Suprapubic skin (tissue), 4 donors: ENCODE measurements at places on chromosomes 7 and 10. TPM values are rescaled to one million over a fixed set of nuclear protein-coding genes. Genes with fewer than 3 reads are reported as not detected.
A peak's percentile ranks its signal among the peaks of the same experiment; 100 is the strongest.

GRCh38 chr10:3287572-3288445 lies 115.2 kb upstream of the PITRM1 start:
- no peak for DNase-seq

- DNase-seq = no peak
These were observed 579.3 kb downstream of the SH2D4B start for GRCh38 chr10:81116990-81117389.

The LIPJ gene
- 0.15 TPM for total RNA-seq

GRCh38 chr10:118542745-118543144 lies 52.7 kb downstream of the PRLHR start:
- DNase-seq = no peak

GRCh38 chr7:34652809-34653208 lies 5.2 kb upstream of the NPSR1 start:
- DNase-seq = no peak

DNA sequence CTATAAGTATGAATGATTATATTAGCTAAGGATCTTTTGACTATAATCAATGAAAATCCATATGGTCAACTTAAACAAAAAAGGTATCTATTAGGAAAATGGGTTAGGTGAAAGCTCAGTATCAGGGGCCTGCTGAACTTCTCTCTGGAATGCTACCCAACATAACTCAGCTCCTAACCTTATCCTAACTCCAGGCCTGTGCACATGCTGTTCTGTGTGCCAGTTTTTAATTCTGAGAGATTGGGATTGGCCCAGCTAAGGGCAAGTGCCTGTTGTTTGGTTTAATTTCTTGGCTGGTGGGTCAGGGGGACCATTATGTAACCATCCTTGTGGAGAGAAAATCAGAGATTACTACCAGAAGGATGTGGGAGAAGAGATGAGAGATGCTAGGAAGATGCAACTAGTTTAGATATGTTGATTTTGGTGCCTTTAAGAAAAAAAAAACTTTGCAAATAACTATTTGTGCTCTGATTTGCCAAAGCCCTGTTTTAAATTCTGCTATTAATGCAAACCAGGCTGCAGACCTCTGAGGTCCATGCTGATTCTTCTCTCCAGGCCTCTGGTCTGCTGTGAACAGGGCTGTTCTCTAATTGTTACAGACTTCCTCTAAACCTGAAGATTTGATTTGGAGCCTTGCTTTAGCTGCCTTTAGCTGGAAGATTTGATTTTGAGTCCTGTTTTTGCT lies 23.9 kb upstream of the HDAC9 start:
- DNase-seq = no peak

DNA sequence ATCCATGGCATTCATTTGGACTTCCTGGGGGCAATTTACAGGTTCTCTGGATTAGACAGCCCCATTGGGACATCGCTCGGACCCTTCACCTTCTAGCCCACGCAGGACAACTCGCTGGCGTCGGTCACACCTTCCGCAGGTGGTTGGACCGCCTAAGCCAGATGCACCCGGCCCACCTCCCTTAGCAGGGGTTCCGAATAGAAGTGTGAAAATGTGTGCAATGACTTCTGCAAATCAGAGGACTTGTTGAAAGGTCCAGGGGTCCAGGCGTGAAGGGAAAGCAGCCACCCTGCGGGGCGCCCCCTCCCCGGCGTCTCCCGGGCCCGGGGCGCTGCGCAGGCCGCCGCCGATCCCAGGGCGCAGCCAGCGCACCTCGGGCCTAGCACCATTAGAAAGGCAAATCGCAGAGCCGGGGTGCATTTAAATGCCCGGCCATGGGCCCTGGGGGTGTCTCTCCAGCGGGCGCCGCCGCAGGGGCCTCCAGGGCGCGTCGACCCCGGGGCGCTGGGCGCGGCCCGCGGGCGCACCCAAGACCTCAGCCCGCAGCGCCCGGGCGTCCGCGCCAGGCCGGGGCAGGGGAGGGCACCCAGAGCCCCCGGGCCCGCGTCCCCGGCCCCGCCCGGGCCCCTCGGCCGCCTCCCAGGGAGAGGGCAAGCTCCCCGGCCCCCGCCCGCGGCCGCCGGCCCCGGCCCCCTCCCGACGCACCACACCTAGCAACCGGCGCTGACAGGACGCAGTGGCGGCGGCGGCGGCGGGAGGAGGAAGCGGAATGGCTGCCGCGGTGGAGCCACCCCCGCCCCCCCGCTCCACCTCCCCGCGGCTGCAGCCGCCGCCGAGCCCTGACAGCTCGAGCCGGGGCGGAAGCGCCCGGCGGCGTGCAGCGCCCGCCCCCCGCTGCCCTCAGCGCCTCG lies 1.2 kb downstream of the JAZF1 start:
- DNase-seq = peak; percentile 82

- DNase-seq = no peak
These were observed 9.4 kb upstream of the FAM241B start for GRCh38 chr10:69620625-69621024.

DNA sequence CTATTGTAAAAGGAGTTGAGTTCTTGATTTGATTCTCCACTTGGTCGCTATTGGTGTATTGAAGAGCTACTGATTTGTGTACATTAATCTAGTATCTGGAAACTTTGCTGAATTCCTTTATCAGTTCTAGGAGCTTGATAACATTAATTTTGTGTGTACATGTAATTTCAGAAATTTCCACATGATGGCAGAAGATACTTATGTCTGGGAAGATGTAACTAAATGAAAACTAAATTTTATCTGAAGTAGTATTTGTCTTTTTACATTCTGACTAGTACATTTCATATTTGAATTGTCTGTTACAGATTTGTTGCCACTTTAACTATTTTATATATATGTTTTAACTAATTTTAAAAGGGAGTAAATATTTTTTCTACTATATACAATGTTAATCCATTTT lies 27.6 kb downstream of the SDHAF3 start:
- no peak for DNase-seq

DNA sequence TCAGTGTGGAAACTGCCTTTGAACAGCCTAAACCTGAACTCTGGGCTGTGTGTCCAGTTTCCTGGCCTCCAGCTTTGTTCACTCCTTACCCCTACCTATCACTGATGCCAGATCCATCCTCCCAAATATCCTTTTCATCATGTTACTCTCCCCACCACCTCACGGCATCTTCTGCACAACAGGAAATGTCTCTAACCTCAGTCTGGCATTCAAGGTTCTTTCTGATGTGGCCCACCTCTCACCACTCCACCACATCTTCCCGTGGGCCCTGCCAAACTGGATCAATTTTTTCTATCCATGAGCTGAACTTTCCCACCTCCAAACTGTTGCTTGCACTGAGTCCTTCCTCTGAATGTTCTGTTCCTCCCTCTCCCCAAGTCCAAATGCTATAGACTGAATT lies 35.8 kb upstream of the MAP3K8 start:
- no peak for DNase-seq

GRCh38 chr10:86413046-86413728 lies 46.6 kb upstream of the GRID1 start:
- no peak for DNase-seq

The PYROXD2 gene
- total RNA-seq = 20.3 TPM

DNA sequence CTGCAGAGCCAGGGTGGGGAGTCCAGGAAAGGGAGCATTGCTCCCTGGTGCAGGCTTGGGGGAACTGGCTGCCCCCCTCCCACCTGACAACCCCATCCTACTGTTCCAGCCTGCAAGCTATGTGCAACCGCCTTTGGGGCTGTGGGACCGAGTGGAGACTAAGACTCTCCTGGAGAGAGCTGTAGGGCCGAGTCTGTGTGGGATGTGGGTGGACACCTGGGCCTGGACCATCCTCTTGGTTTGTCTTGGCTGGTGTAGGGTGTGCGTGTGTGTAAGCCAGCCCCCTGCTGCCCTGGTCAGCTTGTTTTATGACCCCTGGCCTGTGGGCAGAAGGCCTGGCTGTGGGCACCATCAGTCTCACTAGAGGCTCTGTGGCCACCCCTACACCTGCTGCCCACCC lies 1.6 kb upstream of the RAMP3 start:
- DNase-seq = peak; percentile 67

DNA sequence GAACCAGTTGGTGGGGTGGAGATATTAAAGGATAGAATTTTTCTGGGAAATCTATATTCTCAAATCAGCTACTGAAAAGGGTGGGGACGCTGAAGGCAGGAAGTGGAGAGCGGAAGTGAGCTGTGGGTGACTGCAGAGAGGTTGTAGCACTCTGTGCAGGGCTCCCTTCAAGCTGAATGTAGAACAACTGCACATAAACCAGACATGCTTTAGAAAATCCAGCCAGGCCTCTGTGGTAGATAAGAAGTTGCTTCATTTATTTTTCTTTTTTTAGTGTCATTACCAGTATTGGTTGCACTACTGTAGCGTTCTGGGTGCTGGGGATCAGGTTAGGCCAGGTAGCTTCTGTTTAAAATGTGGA lies 127.8 kb downstream of the CELF2 start:
- DNase-seq = no peak

DNA sequence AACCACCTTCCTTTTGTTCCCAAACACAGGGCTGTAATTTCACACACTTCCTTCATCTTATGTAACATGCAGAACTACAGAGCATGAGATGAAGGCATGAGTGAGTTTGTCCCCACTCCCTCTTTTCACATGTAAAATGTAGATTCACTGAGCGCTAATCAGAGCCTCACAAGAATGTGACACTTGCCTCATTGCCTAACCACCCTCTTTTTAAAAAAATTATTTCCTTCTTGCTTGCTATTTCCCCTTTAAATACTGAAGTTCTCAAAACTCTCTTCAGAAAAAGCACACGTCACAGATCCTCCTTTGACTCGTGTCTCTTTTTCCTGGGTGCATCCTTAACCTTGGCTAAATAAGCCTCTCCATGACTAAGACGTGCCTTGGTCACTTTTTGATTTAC lies 121.2 kb upstream of the TARP start:
- DNase-seq = no peak

DNA sequence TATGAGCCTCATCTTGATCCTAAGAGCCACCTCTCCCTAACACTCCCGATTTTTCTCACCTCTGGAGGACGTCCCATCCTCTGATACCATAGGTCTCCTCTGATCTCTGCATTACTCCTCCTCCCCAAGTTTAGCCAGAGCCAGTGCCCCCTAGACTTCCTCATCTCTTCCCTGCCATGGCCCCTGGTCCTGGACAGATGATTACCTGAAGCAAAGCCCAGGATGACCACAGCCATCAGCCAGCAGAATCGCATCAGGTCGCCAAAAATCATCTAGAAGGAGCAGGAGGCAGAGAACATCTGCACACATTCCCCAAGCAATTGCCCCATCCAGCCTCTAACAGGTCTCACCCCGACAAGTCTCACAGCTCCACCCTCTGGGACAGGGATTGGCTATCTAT lies 11.7 kb downstream of the TRPV6 start:
- DNase-seq = no peak

- no peak for DNase-seq
These were observed 12.8 kb downstream of the KCNH2 start for GRCh38 chr7:150965273-150965830.

The MMD2 gene
- total RNA-seq = not detected

GRCh38 chr10:105743343-105744056 lies 1102.4 kb downstream of the SORCS3 start:
- no peak for DNase-seq

DNA sequence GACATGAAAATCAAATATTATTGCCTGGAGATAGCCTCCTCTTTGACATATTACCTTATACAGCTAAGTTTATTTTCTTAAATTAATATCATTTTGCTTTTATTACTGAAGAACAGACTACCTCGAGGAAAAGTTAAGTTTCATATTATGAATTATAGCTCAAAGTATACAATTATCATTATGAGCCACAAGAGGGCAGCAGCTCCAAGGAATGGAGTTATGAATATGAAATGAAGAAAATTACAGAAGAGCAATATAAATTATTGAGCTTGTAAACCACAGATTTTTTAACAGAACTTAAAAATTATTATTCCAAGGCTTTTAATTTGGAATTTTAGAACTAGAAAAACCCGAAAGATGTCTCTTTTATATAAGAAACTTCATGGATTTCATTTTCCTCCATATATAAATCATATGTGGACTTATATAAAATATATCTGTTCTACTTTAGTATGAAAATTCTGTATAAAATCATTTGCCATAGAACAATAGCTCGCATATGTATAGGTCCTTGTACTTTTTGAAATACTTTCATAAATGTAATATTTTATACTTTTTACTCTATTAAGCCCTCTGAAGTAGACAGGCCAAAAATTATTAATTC lies 40.1 kb downstream of the IQUB start:
- DNase-seq = no peak

The SYT15B gene
- 2.4 TPM for total RNA-seq

The WBP1L gene
- total RNA-seq = 166 TPM

- no peak for DNase-seq
These were observed 78.6 kb upstream of the MPP7 start for GRCh38 chr10:28381466-28381865.

The PSD gene
- total RNA-seq = 2.2 TPM

DNA sequence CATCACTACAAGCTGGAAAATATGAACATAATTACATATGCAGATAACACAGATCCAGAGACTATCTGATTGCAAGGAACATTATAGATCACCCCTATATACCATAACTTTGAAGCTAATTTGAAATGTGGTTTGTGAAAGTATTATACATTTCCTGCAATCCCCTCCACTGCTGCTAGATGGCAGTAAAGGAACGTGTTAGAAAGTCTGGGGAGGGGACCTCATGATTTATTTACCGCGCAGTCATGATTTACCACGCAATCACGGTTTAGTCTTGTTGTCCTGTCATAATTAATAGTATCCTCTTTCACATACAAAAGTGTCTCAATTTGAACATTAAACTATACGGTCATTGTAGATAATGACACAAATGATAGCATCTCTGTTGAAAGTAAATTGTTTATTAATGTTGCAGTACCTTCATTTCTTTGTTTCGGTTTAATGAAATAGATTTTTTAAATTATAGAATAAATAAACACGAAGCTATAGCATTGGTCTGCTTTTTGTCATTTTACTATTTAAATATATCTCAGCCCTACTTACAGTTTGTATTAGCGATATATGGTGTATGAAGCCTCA lies 145.3 kb upstream of the PRSS1 start:
- DNase-seq = no peak

GRCh38 chr7:79563821-79564522 lies 110.5 kb upstream of the MAGI2 start:
- DNase-seq = no peak

The EPHA1 gene
- total RNA-seq = 94.4 TPM

DNA sequence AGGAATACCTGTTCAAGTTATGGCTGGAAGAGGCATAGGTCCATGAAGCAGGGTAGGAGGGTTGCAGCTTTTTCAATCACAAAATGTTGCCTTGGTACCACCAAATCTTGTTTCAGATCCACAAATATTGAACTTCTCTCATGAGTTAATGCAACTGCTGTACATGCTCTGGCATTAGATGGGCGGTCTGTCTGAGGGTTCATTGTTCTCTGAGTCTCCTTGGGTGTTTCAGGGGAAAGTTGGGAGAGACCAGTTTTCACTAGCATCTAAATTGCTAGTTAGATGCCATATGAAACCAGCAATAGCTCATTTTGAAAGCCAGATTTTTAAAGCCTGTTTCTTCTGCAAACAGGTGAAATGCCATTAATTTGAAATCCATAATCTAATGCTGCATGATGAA lies 27.8 kb upstream of the ELMO1 start:
- no peak for DNase-seq

The MEOX2 gene
- total RNA-seq = 1.0 TPM

GRCh38 chr7:91033574-91033973 lies 230.7 kb upstream of the FZD1 start:
- no peak for DNase-seq
